ENCODE measurements at places on chromosomes 1 and 21.

DNA sequence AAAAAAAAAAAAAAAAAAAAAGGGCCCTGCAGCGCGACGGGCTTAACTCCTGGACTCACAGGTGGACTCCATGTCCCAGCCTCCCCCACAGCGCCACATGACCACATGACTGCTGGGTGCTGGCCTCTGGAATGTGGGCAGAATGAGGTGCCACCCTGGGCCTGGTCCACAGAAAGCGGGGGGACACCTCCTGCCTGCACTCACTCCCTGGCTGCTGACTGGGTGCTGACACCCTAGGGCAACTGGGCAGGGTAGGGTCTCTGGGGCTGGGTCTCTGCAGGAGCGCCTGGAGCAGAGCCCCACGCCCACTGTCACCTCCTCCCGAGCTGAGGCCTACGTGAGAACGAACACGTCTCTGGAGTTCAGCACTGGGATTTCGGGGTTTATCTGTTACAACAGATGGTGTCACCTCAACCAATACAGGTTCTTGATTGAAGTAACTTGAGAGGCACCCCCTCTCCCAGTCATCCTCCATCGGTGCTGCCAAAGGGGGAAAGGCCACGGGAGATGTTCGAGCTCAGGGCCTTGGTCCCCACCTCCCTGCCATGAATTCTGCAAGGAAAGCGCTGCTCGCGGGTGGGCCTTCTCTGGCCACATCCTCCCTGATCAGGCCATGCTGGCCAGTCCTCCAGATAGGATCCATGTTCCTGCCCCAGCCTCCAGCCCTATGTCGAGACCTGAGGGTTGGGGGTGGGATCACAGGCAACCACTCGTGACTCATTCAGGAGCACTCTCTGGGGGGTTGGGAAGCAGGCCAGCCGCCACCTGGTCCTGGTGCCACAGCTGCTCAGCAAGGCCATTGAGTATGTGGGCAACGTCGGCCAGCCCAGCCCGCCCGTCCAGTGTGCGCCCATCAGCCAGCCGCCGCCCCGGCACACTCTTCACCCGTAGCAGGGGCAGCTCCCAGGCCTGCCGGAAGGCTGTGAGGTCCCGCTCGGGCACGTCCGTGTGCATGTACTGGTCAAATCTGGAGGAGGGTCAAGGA, 5.4 kb downstream of the CPLANE2 start:
- DNase-seq = no peak

DNA sequence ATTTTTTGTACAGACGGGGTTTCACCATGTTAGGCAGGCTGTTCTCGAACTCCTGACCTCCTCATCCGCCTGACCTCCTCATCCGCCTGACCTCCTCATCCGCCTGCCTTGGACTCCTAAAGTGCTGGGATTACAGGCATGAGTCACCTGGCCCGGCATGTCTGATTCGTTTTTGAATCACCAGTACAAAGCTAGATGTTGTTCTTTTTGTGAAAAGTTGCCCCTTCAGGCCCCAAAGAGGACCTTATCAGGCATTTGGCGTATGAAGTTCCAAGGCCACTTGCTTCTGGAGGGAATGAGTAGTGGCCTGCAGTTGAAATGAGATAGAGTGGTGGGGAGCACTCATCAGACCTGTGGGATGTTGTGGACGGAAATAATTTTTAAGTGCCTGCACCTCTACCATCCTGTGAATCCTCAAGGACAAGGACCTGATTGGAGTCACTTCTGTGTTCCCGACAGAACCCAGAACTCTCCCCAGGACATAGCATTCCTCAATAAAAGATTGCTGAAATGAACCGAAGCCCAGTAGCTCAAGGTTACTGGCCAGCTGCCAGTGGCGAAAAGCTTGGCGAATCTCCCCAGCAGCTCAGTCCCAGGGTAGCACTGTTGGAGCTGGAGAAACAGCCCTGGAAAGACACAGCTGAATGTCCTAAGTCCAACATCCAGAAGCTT, 50.1 kb downstream of the NDUFS5 start:
- DNase-seq = no peak

- no peak for DNase-seq
Observed at GRCh38 chr1:169100208-169100607, 6.3 kb upstream of the ATP1B1 start.

- DNase-seq = no peak
Observed at GRCh38 chr1:160366731-160367515, at the start of gene NHLH1. Gene NHLH1, plus strand, starts transcription at chr1:160367071. Its CDS starts 3,661 bp downstream, at chr1:160370732.

GRCh38 chr1:166112425-166112824, 54.4 kb downstream of the FAM78B start:
- DNase-seq = no peak

DNA sequence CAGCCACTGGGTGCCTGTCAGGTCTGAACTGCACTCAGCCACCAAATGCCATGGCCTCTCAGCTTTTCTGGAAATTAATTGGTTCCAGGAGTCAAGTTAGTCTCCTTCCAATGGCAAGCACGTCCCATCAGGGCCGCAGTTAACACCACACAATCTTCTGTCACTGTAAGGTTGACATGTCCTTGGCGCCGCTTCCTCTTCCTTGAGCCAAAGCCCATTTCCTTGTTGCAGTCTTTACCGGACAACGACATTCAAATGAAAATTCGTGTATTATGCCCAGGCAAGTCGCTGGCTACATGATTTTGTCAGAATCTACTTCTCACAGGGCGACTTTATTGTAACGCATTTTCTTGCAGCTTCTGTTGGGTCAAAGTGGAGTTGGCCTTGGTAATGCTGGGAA, 430.6 kb upstream of the KAZN start:
- DNase-seq = no peak
